Activated CD8-positive, alpha-beta memory T cell treated with anti-CD3 and anti-CD28 coated beads, Interleukin-2, amount 10 ng/mL, durations not matched to agents 7 days and 5 days (primary cell): ENCODE measurements at places on chromosomes 5 and 9. TPM values are rescaled to one million over a fixed set of nuclear protein-coding genes. Genes with fewer than 3 reads are reported as not detected.

The SGTB gene
- total RNA-seq = 14.0 TPM

The MAMDC4 gene
- 13.4 TPM for total RNA-seq

The PCDHB10 gene
- not detected for total RNA-seq

The PCDHA1 gene
- not detected for total RNA-seq

The C9orf50 gene
- total RNA-seq = not detected

- DNase-seq = no peak
These were observed 265.0 kb upstream of the FAM174A start for GRCh38 chr5:100270023-100270771.

- peak; percentile 94 for DNase-seq
These were observed 29.9 kb downstream of the CD180 start for GRCh38 chr5:67166460-67167285.

GRCh38 chr9:38180656-38181055, 111.6 kb upstream of the SHB start:
- no peak for DNase-seq

GRCh38 chr9:5479994-5480694, 29.8 kb downstream of the CD274 start:
- DNase-seq = no peak

GRCh38 chr5:132059043-132059695, 1.3 kb upstream of the IL3 start:
- DNase-seq = peak; percentile 71

GRCh38 chr5:151036556-151036955, 16.2 kb downstream of the GPX3 start:
- DNase-seq = no peak

DNA sequence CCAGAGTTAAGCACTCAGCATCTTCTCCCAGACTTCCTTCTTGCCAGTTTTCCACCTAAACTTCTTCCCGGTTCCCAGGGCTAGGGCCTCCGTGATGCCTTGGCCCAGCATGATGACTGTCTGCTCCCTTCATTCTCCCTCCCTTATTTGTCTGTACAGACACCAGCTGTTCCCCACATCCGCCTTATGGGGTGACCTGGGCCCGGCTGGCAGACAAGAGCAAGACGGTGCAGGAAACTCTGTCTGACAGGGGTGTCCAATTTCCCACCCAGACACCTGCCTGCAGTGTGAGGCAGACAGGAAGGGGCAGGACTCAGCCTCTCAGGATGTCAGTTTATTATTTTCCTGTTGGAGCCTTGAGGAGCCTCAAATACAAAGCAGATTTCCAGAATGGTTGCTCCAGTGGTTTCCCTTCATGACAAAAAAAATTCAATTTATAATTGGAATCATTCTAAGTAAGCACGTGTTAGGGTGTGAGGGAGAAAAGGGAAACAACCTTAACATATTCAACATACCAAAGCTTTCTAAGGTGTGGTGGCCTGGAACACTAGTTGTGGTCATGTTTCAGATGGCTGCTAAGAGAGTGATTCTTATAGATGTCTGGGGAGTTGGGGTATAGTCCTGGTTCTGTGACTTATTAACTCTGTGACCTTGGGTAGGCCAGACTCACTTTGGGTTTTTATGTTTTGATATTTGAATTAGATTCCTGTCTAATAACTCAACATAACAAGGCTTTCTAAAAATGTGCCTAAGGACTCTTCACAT, 234.5 kb downstream of the PAPPA start:
- DNase-seq = no peak

- DNase-seq = no peak
These were observed 33.7 kb downstream of the DNAH5 start for GRCh38 chr5:13910637-13911288.

DNA sequence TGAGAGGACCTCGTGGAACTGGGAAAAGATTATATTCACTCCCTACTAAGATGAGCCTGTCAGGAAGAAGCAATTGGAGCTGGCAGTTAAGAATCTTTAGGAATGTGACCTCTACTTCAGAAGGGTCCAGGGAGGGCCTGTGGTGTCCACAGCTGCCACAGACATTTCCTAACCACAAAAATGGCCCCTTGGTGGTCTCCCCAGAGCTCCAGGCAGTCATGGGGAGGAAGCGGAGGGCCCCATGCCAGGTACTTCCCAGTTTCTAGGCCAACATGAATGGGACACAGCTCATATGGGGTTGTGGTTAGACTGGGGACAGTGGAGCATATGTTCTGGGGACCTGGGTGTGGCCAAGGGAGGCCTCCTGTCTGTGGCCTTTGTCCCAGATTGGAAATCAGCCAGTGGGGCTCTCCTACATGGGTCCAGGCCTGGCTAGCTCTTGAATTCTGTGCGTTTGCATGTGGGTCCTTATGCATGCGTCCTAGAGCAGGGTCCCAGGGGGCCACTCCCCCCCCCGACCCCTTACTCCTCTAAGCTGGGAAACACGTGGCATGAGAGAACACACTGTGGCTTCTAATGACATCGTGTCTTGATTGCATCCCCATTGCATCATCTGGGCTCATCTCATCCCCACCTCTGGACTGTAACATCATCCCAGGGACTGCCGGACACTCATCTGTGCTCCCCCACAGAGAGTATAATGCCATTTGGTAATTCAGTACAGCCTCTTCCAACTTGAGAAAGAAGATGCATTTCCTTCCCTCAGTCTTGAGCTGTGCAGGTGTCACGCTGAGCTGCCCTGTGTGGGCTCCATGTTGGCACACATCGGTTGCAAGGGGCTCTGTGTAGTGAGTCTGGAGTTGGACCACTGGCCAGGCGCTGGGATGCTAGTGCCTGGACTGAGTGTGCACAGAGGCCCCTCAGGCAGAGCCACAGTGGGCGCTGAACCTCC, 31.3 kb downstream of the IRF1 start:
- no peak for DNase-seq

DNA sequence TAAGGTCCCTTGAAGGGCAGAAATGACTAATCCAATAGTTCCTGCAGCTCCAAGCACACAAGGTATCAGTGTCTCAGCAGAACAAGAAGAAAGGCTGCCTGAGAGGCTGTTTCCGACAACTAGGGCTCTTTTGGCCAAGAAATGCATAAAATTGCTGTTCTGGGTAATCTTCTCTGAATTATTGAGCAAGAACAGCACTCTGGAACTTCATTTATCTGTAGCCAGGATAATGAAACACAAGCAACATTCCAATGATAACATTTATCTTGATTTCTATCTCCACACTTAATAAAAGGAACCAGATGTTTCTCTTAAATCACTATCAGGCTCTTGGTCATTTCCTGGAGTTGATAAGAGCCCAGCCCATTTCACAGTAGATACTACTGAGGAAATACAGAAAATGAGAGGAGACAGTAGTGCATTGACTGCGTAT, 17.0 kb upstream of the AUH start:
- no peak for DNase-seq

- DNase-seq = no peak
These were observed 32.1 kb downstream of the NFIB start for GRCh38 chr9:14281876-14282275.

GRCh38 chr9:3664044-3664443, 138.2 kb upstream of the RFX3 start:
- no peak for DNase-seq

DNA sequence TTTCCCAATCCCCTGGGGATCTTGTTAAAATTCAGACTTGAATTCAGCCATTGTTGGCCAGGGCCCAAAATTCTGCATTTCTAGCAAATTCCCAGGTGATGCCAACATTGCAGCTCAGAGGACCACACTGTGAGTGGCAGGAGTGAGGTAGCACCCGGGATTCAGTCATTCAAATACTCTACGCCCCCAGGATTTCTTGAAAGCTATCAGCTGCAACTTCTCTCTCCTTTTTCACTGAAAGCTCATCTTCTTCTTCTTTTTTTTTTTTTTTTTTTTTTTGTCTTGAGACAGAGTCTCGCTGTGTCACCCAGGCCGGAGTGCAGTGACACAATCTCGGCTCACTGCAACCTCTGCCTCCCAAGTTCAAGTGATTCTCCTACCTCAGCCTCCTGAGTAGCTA, 19.3 kb upstream of the ANKH start:
- DNase-seq = no peak

- no peak for DNase-seq
These were observed 50.9 kb downstream of the BRINP1 start for GRCh38 chr9:119318371-119318770.

DNA sequence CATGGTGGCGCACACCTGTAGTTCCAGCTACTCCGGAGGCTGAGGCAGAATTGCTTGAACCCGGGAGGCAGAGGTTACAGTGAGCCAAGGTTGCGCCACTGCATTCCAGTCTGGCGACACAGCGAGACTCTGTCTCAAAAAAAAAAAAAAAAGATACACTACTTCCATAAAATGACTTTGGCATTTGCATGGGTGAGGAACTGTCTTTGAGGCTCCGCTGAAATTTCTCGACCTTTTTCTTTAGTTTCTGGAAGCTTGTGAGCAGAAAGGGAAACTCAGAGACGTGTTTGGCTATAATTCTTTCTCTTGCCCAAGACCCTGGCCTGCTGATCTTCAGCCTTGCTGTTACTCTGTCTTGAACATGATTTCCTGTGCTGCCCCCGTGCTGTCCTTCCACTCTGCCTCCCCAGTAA, 37.3 kb downstream of the SPIN1 start:
- no peak for DNase-seq

- no peak for DNase-seq
These were observed 103.5 kb downstream of the RNF180 start for GRCh38 chr5:64269164-64269563.
